ENCODE measurements at places on chromosomes 2 and 18.

DNA sequence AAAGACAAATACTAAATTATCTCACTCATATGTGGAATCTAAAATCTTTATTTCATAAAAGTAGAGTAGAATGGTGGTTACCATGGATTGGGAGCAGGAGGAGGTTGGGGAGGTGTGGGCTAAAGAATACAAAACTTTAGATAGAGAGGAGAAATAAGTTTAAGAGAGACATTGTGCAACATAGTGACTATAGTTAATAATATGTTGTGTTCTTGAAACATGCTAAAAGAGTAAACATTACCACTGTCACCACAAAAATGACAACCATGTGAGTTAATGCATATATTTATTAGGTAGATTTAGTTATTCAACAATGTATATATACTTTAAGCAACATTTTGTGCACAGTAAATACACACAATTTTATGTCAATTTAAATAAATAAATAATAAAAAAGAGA, 128.5 kb upstream of the COL3A1 start:
- no peak for DNase-seq

DNA sequence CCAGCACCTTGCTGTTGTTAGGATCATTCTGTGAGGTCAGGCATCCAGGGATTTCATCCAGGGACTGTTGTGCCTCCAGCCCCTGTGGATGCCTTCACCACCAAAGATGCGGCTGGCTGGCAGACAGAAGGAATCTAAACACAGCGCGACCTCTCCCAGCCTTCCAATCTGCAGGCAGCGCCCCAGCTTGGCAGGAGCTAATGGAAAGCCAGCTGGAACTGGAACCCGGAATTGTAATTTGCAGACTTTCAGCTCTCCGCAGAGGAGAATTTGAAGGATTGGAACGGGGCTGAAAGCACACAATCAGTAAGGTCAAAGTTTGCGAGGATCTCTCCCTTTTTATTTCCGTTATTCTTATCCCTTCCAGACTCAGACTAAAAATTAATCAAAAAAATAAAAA, 127.8 kb downstream of the TRIB2 start:
- DNase-seq = no peak

GRCh38 chr18:13414521-13414920, 196.0 kb downstream of the LDLRAD4 start:
- DNase-seq = no peak

GRCh38 chr18:62637403-62637802, 77.9 kb upstream of the PHLPP1 start:
- DNase-seq = no peak

DNA sequence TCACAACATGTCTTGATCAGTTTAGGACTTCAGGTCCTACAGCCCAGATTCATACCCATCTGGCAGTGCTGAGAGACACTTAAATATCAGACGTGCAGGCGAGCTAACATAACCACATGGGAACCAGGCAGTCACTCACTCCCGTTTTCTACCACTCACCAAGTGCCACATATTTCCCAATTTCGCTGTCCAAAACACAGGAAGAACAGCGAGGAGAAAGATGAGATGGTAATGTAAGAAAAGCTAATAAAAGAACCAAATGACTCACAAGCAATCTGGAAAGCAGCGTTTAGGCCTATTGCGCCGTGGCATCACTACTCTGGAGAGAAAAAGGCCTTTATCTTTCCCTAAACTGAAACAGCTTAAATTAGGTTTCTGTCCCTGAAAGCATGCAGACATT, 647.8 kb upstream of the SLC39A10 start:
- no peak for DNase-seq

GRCh38 chr18:8507361-8507760, 101.9 kb upstream of the RAB12 start:
- no peak for DNase-seq

DNA sequence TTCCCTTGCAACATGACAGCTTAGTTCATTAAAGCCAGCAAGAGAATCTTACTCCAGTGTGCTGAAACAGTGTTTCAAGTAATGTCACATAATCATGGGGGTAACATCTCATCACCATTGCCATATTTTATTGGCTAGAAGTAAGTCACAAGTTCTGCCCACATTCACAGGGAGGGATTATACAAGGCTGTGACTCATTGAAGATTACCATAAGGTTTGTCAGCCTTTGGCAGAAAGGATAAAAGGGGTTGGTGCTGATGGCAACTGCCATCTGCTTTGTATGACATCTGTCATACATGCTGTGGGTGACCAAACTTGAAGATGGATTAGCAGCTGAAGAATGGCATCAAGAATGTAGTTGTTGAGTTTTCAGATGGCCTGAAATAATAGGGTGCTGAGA, 61.2 kb downstream of the KCNE4 start:
- DNase-seq = no peak

DNA sequence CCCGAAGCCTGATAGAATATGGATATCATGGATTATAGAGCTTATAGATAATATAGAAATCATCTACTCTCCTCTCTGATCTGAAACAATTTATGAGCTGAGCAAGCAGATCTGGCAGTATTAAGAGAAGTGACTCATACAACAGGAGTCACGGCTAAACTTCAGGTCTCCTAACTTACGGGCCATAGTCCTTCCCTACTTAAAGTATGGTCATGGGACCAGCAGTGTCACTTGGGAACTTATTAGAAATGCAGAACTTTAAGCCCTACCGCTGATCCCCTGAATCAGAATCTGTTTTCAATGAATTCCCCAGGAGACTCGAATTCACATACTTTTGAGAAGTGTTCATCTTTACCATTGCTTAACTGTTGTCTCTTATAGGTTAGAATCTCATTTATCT, 195.7 kb upstream of the FANCL start:
- no peak for DNase-seq

DNA sequence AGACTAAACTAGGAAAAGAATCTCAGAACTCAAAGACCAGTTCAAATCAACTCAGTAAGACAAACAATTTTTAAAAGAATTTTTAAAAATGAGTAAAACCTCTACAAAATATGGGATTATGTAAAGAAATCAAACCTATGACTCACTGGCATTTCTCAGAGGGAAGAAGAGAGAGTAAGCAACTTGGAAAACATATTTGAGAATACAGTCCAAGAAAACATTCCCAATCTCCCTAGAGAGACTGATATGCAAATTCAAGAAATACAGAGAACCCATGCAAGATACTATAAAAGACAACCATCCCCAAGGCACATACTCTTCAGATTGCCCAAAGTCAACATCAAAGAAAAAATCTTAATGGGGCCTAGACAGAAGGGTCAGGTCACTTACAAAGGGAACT, 162.7 kb downstream of the WDPCP start:
- no peak for DNase-seq

DNA sequence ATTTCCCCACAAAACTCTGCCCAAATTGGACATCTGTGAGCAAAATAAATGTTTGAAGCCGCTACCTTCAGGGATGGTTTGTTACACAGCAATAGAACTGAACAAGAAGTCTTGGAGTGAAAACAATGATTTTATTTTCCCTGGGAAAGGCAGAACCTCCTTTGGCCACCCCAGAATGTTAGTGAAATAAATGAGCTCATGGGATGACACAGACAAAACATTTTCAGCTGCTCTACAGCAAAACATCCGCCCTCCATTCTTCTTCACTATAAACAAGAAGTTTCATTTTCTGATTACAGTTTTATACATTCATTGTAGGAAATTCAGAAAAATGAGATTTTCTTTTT, 4.3 kb upstream of the EFHD1 start:
- DNase-seq = no peak

- DNase-seq = no peak
These were observed 68.8 kb downstream of the VPS54 start for GRCh38 chr2:63950414-63950813.

- no peak for DNase-seq
These were observed 7.0 kb upstream of the TYMS start for GRCh38 chr18:650428-650858.

- no peak for DNase-seq
These were observed 169.4 kb downstream of the NEDD4L start for GRCh38 chr18:58213440-58213839.

GRCh38 chr2:240427729-240428128, 7.7 kb upstream of the GPC1 start:
- no peak for DNase-seq

GRCh38 chr2:134384131-134384530, 130.3 kb downstream of the MGAT5 start:
- no peak for DNase-seq

DNA sequence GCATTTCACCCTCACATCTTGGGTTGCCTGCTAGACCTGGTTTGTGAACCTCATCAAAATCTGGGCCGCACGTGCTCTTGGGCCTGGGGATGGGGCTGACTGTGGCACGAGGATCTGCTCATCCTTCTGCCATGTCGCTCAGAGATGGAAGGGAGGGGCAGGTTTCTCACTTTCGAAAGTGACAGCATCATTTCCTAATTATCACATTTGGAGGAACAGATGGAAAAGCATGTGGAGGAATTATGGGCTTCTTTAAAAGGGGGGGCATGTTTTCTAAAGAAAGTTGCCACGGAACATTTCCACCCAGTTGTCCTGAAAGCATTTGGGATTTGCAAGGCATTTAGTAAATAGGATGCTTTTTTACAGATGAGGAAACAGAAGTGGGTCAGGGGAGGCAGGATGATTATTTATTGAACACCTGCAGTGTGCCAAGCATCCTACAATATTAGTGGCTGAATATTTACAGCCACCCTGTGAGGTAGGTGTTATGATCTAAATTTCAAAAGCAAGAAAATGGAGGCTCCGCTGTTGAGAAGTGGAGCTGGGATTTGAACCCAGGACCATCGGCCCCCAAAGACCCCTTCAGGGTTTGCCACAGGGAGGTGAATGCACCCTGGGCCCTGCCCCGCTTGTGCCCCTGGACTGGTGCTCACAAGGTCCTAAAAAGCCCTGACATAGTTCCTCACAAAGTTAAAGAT, 104.2 kb upstream of the MYCN start:
- no peak for DNase-seq

GRCh38 chr2:105291981-105292380, 37.6 kb downstream of the TGFBRAP1 start:
- DNase-seq = no peak

All from activated T-cell treated with anti-CD3 and anti-CD28 coated beads, Interleukin-2, amount 50 U/mL, for 1 hour (primary cell).